ENCODE measurements at places on chromosomes 3 and 15.

GRCh38 chr15:56495053-56495452 lies 30.1 kb upstream of the MNS1 start:
- no peak for DNase-seq

GRCh38 chr3:6965881-6966280 lies 105.0 kb downstream of the GRM7 start:
- DNase-seq, result no peak

- DNase-seq, result peak; percentile 91
Measured at GRCh38 chr15:43808960-43809678, 8.7 kb downstream of the HYPK start.

DNA sequence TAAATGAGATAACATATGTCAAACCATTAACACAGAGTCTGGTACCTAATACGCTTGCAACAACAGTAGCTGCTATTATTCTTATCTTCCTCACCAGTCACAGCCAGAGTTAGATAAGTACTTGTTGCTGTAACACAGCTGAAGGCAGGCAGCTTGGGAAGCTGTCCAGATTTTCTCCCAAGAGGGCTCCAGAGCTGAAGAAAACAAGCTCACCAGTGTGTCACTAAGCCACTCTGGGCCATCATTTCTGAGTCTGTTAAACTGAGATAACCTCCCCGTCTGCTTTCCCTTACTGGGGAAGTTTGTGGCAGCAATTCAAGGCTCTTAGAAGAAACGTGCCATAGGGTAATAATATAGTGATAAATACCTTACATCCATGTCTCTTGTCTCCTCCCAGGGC lies 226.3 kb downstream of the TAFA4 start:
- DNase-seq, result no peak

- DNase-seq, result no peak
Measured at GRCh38 chr3:172516318-172517214, 6.7 kb downstream of the TNFSF10 start.

DNA sequence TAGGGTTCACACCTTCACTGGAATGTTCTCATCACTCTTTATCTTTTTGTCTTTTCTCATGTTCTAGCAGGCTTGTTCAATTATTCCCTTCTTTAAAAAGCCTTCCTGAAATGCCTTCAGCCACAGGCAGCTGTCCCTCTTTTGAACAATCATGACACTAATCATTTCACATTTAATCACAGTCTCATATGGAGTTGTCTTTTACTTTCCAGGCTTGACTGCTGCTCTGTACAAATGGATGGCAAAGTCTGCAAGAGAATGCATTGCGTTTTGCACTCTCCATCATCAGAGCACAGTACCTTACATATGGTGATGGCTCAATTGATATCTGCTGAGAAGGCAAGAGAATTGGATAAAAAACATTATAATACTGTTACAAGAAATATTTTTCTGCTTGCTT lies 529.8 kb downstream of the DIPK2A start:
- DNase-seq, result no peak

DNA sequence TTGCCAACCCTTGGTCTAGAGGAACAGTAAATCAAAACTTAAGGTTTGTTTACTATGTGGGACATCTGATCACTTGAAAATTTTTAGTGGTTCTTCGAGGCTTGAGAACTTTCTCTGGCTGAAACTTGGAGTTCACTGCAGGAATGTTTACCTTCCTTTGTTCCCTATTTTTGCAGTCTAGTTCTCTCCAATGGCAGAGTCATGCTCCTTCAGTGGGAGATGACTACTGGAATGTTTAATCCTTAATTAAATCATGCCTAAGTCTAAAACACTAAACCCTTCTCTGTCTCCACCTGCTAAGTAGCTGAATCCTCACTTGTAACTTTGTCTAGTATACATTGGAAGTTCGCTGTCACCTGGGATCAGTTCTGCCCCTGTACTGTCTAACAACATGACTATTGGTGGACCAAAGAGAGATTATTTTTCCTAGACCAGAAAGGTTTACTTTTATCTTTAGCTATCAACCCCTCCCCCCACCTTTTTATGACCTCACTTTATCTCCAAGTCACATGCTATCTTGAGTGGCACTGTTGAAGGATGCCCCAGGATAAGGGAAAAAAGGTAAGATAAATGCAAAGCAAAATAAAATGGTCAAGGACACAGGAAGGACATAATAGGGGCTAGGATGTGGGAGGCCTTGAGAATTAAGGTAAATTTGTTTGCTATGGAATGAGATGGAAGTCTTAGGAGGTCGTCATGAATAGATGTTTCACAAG lies 1.2 kb upstream of the ZNF609 start:
- DNase-seq, result no peak

DNA sequence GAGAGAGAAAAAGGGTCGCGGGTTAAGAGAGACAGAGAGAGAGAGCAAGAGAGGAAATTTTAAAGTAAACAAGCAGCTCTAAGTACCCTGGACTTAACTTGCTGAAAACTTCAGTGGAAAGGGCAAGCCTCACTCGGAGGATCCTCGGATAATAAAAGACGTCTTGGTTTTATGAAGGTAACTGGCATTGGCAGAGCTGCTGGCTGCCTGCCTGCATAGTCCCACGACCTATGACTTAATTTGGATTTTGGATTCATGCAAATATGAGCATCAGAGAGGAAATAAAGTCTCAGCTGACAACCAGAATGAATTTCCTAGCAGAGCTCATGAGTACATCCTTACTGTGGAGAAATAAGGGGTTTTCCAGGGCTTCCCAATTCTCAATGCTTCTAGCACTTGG lies 95.1 kb upstream of the PDZRN3 start:
- no peak for DNase-seq

DNA sequence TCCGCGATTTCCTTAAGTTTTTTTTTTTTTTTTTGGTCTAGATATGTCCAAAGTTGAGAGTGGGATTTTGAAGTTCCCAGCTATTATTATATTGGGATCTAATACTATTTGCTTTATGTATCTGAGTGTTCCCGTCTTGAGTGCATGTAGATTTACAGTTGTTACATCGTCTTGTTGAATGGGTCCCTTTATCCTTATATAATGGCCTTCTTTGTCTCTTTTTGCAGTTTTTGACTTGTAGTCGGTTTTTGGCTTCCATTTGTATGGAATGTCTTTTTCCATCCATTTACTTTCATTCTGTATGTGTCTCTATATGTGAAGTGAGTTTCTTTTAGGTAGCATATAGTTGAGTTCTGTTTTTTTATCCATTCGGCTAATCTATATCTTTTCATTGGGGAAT lies 35.6 kb downstream of the CRYBG3 start:
- no peak for DNase-seq

GRCh38 chr3:118936811-118937210 lies 97.8 kb downstream of the IGSF11 start:
- no peak for DNase-seq

DNA sequence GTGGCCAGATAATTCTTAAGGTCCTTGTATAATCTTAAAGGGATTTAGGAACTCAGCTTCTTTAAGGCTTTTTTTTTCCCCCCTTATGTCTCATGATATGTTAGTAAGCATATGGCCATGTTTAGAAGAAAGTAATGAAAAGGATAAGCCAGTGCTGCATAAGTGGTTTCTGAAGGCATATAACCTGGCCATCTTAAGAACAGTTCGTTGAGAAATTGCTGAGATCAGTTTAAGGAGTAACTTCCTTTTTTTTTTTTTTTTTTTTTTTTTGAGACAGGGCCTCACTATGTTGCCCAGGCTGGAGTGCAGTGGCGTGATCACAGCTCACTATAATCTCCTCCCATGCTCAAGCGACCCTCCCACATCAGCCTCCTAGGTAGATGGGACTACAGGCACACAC lies 51.7 kb downstream of the UBE2E2 start:
- DNase-seq, result no peak

DNA sequence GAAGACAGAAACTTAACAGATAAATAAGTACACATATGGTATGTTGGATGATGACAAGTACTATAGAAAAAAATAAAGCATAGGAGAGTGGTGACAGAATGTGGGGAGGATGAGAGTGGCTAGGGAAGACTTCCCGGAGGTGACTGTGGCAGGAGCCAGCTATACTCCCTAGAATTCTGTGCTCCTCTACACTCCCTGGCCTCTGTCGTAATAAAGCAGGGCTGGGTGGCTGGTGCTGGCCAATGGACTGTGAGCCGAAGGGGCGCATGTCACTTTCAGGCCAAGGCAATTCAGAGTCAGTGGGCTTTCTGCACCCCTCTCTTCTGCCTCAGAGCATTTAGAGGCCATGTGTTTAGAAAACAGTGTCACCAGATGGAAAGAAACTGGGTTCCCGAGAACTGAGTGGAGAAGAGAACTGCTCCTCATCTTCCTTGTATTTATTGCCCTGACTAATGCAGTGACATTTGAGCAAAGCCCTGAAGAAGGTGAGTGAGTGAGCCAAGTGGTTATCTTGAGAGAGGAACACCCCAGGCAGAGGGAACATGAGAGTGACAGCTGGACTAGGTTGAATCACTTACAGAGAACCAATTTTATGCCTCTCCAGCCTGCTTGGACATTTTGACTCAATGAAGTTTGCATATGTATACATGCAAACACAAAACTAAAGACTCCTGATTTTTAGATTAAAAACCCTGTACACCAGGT lies 5.2 kb upstream of the VPS8 start:
- DNase-seq, result no peak

DNA sequence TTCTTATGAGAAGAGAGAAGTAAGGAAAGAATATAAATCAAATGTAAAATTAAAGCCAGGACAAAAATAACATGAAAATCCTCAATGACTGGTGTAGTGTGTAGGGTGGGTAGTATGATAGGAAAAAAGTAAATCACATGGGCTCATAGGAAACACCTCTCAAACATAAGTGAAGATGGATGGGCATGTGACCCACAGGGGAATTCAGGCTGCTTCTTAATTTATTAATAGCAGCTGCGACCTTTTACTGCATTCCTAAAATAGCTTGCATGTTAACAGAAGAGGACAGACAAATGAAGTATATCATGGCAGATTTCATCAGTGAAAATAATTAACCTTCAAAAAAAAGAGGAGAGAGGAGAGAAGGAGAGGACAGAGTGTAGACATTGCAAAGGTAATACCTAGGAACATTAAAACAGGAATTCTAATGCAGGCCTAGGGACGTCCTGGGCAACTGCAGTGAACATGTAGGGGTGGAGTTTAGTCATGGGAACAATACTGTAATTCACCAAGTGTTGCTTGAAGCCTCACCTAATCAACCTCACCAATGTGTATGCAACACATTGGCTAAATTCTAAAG lies 132.9 kb downstream of the KCNMB2 start:
- DNase-seq, result no peak

DNA sequence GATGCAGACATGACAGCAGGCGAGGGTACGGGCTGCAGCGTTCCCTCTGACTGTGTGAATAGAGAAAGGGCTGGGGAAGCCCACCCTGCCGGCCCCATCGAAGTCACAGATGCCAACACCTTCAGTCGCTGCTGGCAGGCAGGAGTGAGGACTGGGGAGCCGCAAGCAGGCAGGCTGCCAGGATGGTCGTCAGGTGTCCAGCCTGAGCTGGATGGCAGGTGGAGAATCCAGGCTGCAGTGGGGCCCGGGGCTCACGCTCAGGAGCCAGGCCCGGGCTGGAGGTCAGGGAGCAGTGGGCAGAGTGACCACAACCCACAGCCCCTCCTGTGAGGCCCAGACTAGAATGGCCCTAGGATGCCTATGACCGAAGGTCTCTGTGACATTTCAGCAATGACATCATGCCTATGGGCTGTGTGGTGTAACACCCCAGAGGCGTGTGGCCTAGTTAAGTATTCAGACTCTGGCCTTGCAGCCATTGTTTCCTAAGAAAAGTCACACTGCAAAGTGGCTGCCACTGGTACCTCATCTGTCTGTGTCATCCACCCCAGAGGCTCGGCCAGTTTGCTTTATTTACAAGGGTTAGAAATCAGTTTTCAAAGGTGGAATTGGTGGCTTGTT lies 15.7 kb downstream of the PRR23E start:
- DNase-seq, result no peak

DNA sequence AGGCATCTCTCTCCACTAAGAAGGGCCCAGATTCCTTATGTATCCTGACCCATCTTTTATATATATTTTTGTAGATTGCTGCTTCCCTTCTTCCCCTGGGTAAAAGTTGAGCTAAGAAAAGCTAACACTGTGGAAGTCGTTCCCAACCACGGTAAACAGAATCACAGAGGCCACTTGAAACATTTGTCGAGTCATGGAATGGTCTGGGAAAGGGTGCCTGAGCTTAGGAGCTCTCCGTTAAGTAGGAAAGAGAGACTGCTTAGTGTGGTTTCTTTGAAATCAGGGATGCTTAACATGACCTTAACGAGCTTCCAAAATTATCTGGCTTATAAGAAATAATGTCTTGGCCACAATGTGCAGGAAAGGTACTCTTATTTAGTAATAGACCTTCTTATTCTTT lies 45.6 kb downstream of the ARNT2 start:
- no peak for DNase-seq

DNA sequence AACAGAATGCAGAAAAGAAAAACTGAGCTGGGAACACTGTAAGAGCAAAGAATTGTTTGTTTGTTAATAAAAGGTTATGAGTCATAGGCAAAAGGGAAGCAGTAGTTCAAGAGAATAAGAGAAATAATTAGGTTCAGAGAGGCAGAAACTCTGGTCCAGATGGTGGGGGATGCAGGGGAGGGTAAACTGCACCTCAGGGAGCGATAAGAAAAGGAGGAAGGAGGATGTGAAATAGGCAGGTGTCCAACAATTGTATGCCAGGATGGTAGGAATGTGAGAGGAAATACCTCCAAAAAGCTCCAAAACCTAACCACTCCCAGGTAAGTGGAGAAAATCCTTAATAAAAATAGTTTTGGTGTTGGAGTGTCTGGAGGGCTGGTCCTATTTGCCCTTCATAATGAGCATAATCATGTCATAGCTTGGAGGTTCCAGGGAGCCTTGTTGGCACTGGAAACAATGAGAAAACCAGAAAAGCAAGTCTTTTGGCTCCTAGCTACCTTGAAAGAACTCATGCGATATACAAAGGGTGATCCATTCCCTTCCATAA lies 405.4 kb upstream of the TBL1XR1 start:
- no peak for DNase-seq

DNA sequence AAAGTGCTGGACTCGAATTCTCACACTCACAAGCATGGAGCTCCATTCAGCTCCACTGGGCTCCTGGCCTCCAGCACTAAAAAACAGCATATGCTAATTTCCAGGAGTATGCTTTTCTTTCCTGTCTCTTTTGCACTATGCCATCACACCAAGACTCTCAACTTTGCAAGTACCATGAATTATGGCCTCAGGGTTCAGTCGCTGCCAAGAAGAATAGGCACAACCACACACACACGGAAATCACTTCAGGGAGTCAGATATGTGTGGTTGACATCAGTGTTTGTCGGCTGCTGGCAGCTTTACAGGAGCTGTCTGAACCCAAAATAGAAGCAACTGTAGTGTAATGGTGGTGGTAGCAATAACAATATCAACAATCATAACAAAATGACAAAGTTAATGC lies 305.0 kb upstream of the SLCO3A1 start:
- DNase-seq, result no peak

DNA sequence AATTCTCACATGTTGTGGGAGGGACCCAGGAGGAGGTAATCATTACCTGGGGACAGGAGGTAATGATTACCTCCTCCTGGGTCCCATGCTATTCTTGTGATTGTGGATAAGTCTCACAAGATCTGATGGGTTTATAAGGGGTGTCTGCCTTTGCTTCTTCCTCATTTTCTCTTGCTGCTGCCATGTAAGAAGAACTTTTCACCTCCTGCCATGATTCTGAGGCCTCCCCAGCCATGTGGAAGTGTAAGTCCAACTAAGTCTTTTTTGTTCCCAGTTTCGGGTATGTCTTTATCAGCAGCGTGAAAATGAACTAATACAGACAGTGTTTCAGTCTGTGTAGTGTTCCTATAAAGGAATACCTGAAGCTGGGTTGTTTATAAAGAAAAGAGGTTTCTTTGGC lies 13.1 kb upstream of the KCTD6 start:
- no peak for DNase-seq

- DNase-seq, result no peak
Measured at GRCh38 chr3:45954306-45954705, 11.0 kb downstream of the CXCR6 start.
